CD4-positive, alpha-beta T cell treated with Interleukin-17A for 1 hour (primary cell): ENCODE measurements at places on chromosomes 2 and 18.

DNA sequence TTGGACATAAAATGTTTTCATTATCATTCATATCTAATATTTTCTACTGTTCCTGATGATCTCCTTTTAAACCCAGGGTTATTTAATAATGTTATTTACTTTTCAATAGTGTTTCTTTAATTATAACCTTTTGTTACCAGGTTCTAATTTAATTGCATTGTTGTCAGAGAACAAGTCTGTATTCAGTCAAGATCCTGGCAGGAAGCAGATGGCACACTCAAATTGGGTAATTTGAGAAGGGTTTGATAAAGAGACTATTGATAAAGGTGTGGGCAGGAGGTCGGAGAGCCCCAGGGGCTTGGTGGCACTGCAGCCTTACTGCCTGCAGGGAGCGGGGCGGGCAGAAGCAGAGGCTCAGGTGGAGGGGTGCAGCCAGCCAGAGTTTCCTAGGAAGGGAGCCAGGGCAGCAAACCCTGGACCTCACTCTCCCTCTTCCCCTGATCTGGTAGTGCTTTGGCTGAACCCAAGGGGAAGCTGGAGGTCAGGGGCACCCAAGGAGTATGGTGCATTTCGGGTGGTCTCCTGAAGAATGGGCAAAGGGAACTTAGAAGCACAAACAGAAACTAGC, 2.3 kb upstream of the KIF1A start:
- DNase-seq: no peak

- DNase-seq: no peak
Measured at GRCh38 chr2:220585241-220585640, 957.8 kb downstream of the SLC4A3 start.

GRCh38 chr18:61896757-61897156, 4.0 kb upstream of the RNF152 start:
- no peak for DNase-seq

DNA sequence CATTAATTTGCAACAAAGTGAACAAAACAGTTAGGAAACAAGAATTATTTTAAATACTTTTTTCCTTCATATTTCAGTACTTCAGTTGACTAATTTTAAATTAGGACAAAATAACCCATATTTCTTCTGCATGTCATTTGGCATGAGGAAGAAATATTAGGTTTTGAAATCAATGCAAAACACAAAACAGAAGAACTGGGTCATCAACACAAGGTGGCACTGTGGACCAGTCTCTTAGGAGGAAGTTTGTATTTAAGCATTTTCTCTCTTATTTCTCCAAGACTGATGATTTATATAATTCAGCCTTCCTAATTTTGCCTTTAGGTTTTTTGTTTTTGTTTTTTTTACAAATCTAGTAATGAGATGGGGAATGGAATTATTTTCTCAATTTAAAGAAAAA, 352.8 kb upstream of the KCNH7 start:
- DNase-seq: no peak

GRCh38 chr18:48991676-48992075, 40.9 kb upstream of the SMAD7 start:
- DNase-seq: no peak

DNA sequence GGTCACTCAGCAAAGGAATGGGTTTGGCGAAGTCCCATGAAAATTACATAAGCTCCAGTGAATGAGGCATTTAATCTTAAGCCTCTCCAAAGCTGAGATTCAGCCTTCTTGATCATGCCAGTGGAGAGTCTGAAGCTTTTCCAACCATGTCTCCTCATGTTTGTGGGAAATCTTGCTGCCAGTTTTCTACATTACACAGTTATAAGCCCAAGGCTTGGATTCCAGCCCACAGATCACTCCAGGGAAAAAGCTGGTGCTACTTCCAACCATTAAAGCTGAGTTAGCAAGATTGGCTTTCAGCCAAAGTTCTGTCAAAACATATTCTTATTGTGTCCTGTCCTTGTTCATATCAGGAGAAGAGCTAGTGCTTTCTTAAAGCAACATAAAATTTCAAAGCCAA, 293.8 kb downstream of the LRRTM4 start:
- no peak for DNase-seq

- DNase-seq: no peak
Measured at GRCh38 chr18:77551055-77551454, 301.4 kb downstream of the GALR1 start.

DNA sequence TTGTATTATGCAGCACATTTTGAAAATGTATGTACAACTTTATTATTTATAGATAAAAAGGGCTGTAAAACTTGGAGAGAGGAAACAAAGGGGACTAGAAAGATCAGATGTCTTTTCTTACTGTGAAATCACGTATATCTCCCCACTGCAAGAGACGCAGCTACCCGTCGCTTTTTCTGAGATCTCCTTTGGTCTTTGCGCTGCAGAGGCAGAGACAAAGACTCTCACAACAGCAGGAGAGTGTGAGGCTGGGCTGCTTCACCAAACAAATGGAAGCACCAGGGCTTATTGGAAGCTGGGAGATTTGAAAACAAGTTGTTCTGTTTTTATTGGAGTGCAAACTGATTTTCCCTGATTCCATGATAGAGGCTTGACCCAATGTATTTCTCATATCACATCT, 129.0 kb upstream of the PARD3B start:
- DNase-seq: no peak

DNA sequence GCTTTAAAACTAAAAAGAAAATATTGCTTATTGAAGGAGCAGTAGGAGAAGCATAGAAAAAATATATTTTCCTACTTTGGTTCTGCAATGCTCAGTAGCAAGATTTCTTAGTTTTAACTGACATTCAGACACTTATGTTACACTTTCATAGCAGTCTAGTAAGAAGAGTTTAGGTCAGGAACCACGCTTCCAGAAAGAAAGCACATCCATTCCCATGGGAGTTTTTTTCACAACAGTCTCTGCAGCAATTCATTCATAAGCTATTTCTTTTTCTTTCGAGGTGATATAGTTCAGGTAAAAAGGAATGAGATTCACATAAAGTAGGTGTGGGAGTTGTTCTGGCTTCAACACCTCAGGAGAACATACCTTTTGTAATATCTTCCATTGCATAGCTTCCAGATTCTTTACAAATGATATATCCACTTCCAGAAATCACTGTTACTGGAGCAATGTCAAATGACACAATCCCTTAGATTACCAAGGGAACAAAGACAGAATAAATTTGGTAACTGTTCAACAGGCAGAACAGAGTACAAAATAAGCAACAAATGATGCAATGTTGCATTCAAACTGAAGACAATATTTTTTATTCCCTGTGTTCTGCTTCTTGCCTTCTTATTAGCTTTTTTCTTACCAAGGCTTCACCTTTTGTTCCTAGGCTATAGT, 95.2 kb upstream of the GULP1 start:
- DNase-seq: no peak

DNA sequence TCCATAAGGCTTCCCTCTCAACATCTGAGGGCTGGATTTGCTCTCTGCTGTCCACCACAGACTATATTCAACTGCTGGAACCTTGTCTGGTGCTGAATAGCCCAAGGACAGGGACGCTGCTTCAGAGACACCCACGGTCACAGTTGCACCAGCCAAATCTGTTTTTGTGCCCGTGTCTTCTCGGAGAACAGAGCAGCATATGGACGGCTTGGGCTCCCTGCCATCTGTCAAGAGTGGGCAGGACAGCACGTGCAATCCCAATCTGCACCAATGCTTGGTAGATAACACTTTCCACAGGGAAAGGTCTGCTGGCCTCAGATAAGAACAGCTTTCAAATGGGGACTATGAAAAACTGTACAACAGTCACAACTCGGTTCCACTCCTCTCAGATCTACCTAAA, 466.1 kb downstream of the TGIF1 start:
- DNase-seq: no peak

GRCh38 chr18:62091487-62092120, 95.3 kb downstream of the PIGN start:
- no peak for DNase-seq

- no peak for DNase-seq
Measured at GRCh38 chr2:40487602-40488001, 35.7 kb upstream of the SLC8A1 start.
